Amniotic stem cell (primary cell): ENCODE measurements at places on chromosomes 12 and 14.

- no peak for DNase-seq
Observed at GRCh38 chr12:123765504-123766035, 3.5 kb downstream of the DNAH10 start.

GRCh38 chr14:103480595-103480994 lies 42.0 kb downstream of the CKB start:
- no peak for DNase-seq

GRCh38 chr12:32920506-32921085 lies 24.0 kb upstream of the PKP2 start:
- no peak for DNase-seq

GRCh38 chr12:49950273-49951251 lies at the start of gene AQP2:
Gene AQP2 (plus strand): TSS chr12:49950737. CDS start chr12:49950831, 94 bp downstream.
- DNase-seq, result no peak
